Esophagus muscularis mucosa (tissue), 4 donors: ENCODE measurements at places on chromosomes 7 and 10.
A peak's percentile ranks its signal among the peaks of the same experiment; 100 is the strongest.

- DNase-seq = no peak
Observed at GRCh38 chr10:124079864-124080263, 13.5 kb downstream of the CHST15 start.

DNA sequence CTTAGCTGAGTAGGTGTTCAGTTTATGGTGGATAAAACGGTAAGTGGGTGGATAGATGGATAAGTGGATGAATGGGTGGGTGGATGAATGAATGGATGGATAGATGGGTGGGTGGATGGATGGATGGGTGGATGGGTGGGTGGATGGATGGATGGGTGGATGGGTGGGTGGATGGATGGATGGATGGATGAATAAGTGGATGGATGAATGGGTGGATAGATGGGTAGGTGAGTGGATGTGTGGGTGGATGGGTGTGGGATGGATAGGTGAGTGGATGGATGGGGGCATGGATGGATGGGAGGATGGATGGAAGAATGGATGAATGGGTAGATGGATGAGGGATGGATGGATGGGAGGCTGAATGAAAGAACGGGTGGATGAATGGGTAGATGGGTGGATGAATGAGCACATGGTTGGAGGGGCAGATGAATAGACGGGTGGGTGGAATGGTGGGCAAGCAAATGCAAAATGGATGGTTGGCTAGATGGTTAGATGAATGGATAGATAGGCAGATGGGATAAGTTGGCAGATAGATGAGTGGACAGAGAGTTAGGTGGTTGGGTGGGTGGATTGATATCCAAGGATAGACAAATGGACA is 25.7 kb downstream of the ELN start:
- DNase-seq = no peak

DNA sequence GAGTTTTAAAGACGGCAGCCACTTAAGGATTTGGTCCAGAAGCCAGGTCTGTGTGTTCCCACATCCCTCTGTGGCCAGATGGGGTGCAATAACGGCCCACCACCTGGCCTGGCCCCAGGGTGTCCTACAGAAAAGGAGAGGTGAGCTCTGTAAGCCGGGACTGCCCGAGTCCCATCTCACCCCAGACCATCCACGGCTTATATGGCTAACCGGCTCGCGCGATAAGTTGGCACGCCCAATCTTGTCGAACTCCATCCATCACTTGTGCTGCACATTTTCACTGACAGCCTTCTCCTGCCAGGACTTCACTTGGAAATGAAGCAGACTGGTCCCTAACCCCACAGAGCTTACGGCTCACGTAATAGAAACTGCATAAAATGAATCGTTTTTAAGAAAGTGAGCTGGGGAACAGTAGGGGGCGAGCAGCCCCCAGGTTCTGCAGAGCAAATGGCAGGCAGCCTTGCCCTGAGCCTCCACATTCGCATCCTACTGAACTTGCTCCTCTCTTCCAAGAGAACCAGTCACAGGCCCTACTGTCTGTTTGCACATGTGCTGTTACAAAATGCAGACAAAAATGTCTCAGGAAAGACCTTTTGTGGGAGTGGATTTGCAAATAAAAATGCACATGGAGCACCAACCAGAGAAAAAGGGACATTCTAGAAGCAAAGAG is 98.2 kb downstream of the TNS3 start:
- no peak for DNase-seq

DNA sequence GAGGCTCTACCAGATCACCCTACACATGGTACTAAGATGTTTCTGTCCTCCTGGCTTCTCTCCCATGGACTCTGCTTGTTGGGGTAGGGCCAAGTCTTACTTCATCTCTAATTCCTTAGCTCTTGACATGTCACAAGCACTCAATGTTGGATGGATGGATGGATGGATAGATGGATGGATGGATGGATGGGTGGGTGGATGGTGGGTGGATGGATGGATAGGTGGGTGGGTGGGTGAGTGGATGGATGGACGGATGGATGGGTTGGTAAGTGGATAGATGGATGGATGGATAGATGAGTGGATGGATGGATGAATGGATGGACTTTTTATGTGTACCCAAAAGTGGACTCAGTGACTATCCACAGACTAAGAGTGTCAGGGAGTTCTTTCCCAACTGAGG is 28.5 kb downstream of the HSPA12A start:
- DNase-seq = no peak

- no peak for DNase-seq
Observed at GRCh38 chr10:33334805-33335550, 511 bp upstream of the NRP1 start.

DNA sequence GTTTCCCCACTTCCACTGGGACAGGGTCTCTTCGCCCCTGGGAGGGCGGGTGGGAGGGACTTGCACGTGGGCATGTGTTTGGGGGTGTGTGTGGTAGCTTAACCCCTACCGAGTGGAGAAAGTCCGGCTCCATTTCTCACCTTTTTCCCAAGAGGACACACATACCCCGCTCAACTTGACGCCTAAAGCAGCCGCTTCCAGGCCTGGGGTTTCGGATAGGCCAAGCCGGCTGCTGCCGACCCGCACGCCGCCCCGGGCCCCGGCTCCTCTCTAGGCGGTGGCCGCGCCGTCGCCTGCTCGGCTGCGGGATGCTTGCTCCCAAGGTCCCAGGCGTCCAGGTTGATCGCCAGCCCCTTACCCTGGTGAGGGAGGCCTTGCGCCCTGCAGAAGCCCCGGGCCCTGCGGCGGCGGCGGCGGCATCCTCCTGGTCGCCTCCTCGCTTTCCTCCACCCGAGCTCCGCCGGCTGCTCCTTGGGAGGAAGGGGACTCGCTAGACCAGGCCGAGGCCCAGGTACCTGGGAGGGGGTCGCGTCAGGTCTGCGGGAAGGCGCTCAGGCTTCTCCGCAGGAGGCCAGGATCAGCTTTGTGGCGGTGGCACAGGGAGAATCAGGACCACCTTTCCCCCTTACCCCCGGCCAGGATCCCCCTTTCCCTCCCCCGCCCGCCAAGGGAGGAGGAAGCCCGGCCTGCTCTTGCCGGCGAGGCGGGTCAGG is 3.2 kb upstream of the GATA3 start:
- no peak for DNase-seq

DNA sequence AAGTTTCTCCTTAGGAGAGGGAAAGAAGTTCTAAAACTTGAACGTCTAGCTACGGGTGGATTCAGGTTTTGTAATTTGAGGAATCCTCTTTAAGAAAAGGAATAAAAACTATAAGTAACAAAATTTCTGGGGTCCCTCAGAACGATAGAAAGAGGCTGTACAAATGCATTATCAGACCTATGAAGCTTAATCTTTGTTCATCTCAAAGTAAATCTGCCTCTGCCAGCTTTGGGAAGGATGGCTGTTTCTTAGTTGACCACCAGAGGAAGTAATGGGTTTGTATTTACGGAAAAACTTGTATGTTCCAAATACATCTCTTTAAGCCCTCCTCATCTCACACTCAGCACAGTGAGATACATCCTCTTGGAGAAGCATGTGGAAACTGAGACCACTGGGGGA is 864 bp downstream of the PSTK start:
- DNase-seq = no peak

- DNase-seq = no peak
Observed at GRCh38 chr7:112646783-112647182, 143.4 kb downstream of the TMEM168 start.

DNA sequence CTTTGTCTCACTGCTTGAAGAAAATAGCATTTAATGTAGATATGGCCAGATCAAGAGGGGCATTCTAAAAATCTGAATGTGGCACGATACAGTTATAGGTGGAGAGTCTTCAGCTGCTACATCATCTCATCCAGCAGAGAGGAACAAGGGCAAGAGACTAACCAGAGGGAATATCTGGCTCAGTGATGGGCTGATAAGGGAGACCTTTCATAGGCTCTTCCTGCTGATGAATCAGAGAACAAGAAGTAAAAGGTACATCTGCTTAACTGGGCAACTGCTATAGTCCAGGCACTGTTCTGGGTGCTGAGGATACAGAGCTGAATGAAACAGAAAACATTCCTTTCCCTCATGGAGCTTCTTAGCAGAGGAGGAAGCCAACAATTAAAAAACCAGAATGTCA is 37.9 kb downstream of the PIP4K2A start:
- DNase-seq = no peak

DNA sequence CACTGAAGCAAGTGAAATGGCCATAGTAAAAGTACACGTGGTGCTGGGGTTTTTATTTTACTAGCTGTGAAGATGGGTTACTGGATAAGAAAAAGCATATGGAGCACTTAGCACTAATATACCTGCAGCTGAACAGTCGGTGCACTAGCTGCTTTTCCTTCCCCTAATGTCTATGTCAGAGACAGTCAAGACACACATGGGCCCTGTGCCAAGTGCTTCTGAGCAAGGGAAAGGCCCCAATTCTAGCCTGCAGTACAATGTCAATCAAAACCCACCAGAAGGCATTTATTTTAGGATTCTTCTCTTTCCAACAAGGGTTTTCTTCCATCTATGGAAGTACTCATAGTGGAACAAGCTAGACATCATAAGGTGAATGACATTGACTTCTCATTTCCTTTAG is 716.7 kb downstream of the CCSER2 start:
- no peak for DNase-seq

DNA sequence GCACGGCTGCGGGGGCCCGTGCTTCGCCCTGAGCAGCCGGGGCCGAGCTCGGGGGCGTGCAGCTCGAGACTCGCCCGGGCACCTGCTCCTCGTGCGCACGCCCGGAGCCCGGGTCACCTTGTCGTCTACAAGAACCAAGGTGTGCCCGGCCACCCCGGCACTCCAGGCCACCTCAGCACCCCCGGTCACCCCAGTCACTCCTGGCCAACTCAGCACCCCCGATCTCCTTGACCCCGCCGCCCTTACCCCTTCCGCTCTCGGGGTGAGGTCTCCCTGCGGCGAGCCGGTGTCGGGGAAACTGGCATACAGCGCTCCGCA is 268 bp upstream of the IGFBP3 start:
- DNase-seq = peak; percentile 75

DNA sequence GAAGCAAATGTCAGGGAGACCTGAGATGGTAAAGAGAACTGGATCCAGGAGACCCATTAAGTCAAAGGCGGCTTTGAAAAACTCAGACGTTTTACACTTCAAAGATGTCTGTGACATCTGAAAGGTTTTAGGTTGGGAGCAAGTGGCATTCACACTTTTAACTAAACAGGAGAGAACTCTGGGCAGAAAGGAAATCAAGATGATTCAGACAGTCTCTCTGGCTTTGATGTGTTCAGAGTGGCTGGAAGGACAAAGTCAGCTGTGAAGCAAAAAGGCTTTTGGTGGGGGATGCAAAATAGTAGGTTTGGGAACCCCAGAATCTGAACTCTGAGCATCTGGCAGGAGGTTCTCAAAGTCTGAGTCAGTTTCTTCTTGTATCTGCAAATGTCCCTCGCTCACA is 66.6 kb downstream of the PRKCQ start:
- peak; percentile 55 for DNase-seq

- DNase-seq = no peak
Observed at GRCh38 chr10:55668326-55668922, 692.6 kb downstream of the ZWINT start.

- peak; percentile 62 for DNase-seq
Observed at GRCh38 chr7:24172856-24173255, 111.1 kb upstream of the NPY start.

- no peak for DNase-seq
Observed at GRCh38 chr7:121352323-121352722, 23.5 kb downstream of the WNT16 start.

GRCh38 chr7:90853205-90853604 is 257.1 kb downstream of the CDK14 start:
- DNase-seq = no peak

- DNase-seq = peak; percentile 86
Observed at GRCh38 chr10:44015702-44016500, 367.2 kb upstream of the ZNF32 start.

DNA sequence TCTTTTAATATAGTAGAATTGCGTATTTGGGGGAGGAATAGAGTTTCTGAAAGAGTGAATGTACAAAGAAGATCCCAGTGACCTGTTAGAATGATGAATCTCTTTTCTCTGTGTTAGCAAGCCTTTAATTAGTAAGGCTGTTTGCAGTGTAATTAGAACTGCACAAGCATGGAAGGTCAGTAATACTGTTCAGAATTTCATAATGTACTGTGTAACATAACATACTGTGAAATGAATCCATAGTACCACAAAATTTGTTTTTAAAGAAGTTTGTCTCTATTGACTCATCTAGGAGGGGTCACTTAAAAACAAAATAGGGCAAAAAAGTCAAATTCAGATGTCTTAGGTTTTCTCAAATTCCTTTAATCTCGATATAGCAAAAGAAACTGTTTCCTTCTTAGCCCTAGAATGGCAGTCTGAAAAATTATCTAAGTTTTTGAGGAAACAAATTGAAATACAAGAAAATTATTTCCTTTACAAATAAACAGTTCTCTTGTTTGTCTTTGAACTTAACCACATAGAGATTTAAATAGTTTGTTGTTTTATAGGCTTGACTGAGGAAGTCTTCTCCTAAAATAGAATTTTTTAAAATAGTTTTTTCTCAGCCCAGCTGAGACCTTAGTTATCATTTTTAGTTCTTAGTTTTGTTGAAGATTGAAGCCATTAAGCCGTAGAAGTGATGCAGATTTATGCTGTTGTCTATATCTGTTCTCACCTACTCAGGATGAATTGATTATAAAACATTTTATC is 12.5 kb downstream of the ADK start:
- DNase-seq = no peak

- no peak for DNase-seq
Observed at GRCh38 chr7:11155883-11156282, 182.2 kb downstream of the PHF14 start.

GRCh38 chr10:103281753-103282152 is 4.8 kb downstream of the INA start:
- no peak for DNase-seq

- DNase-seq = no peak
Observed at GRCh38 chr7:128197589-128197988, 43.5 kb upstream of the LEP start.

DNA sequence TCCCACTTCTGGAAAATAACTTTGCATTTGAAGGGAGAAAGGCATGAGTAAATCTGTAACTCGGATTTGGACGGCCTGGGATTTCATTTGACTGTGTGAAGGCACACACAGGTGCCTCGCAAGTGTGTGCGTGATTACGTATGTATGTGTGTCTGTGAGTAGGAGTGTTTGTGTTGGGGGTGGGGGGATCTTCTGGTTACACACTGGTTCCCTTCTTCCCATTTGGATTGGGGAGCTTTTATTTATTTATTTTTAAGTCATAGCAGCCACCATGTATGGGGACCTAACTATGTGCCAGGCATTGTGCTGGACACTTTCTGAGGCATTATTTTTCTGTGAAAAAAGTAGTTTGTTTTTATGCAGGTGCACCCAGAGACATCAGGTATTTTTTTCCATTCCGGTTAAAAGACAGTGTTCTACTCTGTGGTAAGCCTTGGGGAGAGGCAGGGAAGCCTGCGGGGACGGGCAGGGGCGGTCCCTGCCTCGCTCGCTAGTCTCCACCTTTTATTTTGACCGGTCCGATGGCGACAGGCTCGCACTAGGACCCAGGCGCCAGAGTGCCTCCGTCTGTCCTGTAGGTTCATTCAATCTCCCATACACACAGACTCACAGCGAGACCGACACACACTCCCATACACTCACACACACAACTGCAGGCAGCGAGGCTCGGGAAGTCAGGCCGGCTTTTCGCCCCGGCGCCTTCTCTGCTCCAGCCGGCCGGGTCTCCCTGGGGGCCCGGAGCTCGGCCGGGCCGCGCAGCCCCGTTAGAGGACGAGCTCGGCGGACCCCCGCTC is at the start of gene MXI1:
TSS of gene MXI1 (plus strand) at position 595 of the 794 bp plus-strand sequence. CDS start 204 bp downstream, outside the sequence.
- DNase-seq = peak; percentile 92

- no peak for DNase-seq
Observed at GRCh38 chr10:69061305-69062161, 26.4 kb upstream of the SRGN start.

GRCh38 chr7:129480674-129481363 is 21.5 kb upstream of the SMKR1 start:
- no peak for DNase-seq

- DNase-seq = no peak
Observed at GRCh38 chr10:132523561-132524442, 13.8 kb upstream of the INPP5A start.
